ENCODE measurements at places on chromosomes 2 and 18.

GRCh38 chr18:44679056-44679913 lies 1.4 kb upstream of the SETBP1 start:
- DNase-seq, result peak; percentile 76

DNA sequence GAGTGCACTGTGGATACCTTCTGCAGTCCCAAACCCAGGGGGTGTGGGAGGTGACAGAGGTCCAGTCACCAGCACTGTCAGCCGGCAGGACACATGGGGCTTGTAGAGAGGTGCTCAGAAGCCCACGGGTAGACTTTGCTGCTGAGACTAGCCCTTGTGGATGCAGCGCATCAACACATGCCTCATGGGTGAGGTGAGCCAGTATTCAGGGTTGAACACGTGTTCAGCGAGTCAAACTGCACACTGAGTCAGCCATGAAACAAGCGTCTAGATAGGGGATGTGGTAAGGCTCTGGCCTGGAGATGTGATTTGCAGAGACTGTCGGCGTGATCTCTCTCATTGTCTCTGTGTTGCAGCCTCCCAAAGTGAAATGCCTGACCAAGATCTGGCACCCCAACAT lies 35.8 kb upstream of the SCLY start:
- no peak for DNase-seq

DNA sequence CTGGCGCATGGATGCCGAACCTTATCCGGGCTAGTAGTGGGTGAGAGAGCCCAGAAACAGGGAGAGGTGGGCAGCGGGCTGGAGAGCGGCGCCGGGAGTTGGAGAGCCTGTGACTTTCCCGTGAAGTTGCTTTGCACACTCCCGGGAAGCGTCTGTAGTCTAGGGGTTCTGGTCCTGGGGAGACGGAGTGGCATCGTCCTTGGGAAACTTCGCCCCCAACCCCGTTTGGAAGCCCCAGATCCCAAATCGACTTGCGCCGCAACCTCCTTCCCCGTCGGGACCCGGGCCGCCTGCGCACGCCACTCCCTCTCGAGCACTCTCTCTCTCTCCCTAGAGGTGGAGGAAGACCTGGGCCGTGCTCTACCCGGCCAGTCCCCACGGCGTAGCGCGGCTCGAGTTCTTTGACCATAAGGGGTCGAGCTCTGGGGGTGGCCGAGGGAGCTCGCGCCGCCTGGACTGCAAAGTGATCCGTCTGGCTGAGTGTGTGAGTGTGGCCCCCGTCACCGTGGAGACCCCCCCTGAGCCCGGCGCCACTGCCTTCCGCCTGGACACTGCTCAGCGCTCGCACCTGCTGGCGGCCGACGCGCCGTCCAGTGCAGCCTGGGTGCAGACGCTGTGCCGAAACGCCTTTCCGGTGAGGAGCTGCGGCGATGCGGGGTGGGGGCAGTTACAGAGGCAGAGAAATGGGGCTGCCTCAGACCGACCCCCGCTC lies 456 bp downstream of the DOK1 start:
- peak; percentile 55 for DNase-seq

- no peak for DNase-seq
Observed at GRCh38 chr2:238817891-238818290, 30.0 kb upstream of the TWIST2 start.

DNA sequence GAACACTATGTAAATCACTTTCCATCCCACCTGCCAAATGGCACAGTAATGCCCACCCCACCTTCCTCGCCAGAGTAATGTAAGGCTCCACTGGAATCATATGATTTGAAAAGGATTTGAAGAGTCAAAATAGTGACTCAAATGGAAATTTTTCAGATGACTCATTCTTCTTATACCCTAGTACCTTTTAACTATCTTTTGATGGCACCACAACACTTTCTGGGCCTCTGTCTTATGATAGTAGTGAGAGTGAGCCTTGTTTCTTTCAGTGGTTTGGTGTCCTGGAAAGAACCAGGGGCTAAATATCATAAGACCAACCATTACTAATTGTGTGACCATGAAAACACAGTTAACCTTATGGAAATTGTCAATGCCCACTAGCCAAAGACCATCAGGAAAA lies 235.4 kb upstream of the SLC14A2 start:
- DNase-seq, result no peak

DNA sequence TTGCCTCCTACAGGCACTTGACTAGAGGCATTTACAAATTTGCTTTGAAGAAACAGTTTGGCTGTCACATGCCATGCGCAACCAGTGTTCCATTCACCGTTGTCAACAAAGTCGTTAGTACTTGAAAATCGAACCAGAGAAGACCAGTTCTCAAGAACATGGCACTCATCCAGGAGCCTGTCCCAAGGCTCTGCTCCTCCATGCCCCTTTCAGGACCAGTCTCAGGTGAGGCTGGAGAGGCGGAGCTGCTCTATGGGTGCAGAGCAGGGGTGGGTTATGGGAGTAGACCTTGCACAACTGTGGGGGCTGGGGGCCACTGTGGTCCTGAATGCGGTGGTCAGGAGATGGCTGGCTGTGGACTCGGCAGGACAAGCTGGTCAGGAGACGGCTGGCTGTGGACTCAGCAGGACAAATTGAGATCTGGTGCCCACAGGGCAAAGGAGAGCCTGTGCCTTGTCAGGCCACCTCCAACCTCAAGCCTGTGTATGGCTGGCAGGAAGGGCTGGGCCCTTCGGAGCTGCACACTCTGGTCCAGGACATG lies 12.3 kb upstream of the ATP9B start:
- no peak for DNase-seq

DNA sequence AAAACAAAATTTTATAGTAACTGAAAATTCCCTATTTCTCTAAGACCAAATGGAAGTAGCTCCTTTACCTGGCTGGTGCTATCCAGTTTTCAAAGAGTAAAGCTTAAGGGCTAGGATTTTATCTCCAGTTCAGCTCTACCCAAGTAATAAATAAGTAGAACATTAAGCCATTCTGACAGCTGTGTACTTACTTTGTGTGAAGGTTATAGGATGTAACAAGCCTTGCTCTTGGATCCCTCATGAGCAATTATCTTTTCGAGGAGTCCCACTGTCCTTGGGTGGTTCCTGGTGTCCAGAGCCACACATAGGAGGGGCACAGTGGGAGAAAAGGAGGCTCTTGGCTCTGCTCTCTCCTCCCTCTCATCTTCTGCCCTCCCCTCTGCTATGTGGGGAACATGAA lies 45.5 kb downstream of the KIF5C start:
- no peak for DNase-seq

DNA sequence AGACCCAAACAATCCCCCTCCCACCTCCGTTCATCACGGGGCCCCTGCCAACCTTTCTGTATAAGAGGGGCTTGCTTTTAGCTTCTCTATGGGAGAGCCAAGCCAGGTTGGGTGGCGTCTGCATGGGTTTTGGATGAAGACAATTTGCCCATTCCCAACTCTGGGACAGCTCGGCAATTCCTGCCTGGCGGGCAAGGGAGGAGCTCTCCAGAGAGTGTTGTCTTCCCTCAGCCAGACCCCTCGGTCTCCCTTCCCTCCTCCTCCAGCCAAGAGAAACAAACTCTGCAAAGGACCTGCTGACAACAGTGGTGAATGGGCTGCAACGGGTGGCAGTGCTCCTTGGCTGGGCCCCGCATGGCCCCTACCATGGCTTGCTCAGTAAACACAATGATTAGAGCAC lies 267.2 kb upstream of the HDAC4 start:
- no peak for DNase-seq
